ENCODE measurements at places on chromosomes 1 and 21.

GRCh38 chr1:26164036-26164860, 4.5 kb downstream of the C1orf232 start:
- DNase-seq: peak; percentile 52

GRCh38 chr1:212457740-212458338, 25.1 kb downstream of the NENF start:
- no peak for DNase-seq

DNA sequence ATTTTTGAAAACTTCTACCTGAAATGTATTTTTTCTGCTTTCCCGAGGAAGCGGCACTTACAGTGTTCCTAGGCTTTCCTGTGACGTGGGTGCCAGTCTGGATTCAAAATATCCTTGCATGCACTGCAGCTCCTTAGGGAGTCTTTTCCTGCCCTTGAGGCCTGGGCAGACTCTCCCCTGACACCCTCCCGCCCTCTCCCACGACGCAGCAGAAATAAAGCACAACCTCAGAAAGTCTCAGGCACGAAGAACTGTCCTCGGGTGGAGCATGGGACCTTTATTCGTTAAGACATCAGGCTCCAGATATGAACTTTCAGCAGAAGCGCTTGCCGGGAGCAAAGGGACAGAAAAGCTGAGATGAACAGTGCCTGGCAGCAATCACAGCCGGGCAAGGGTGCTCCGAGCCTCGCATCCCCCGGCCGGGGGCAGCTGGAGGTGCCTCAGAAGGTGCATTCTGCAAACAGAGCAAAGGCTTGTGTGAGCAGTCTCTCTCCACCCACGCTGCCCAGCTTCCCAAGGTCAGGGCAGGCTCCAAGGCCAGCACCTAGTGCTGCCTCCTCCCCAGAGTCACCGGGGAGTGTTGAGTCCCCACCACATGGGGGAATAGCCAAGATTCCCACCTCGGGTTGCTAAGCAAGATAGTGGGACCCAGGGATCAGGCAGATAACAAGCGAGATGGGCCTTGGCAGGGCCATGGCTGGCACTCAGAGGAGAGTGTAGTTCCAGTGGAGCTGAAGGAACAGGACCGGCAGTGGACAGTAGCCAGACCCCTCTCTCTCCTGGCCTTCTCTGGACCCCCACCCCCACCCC, 3.2 kb downstream of the TFF3 start:
- DNase-seq: no peak

DNA sequence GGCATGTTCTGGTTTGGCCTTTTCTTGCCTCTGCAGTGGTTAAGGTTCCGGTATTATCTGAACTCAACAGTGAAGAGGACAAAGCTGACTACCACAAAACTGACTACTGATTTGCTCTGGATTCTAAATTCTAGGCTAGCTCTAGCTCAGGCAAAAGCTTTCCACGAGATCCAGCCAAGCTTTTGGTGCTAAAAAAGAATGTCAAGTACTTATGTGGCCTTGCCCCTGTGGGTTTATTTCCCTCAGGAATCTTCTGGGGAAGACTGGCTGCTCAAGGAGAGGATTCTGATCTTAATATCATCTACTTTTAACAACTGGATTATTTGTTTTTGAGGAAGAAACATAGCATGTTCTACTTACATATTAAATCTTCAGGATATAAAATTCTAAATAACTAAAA, 26.1 kb upstream of the MTMR11 start:
- DNase-seq: no peak

DNA sequence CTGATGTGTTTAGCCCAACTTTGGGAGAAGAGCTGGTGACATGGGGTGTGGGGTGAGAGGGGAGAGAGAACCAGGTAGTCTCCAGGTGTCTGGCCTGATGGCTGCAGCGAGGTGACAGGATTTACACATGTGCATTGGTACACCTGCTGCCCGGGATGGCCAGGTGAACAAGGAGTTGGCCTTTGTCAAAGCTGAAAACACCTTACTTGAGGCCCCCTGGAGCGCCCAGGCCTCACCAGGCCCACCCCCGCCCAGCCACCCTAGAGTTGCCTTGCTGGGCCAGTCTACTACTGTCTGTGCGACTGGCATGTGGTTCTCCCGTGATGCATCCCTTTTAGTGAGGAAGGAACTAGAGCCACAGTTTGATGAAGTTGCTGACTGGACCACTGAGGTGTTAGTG, 90.5 kb downstream of the ADARB1 start:
- DNase-seq: no peak

DNA sequence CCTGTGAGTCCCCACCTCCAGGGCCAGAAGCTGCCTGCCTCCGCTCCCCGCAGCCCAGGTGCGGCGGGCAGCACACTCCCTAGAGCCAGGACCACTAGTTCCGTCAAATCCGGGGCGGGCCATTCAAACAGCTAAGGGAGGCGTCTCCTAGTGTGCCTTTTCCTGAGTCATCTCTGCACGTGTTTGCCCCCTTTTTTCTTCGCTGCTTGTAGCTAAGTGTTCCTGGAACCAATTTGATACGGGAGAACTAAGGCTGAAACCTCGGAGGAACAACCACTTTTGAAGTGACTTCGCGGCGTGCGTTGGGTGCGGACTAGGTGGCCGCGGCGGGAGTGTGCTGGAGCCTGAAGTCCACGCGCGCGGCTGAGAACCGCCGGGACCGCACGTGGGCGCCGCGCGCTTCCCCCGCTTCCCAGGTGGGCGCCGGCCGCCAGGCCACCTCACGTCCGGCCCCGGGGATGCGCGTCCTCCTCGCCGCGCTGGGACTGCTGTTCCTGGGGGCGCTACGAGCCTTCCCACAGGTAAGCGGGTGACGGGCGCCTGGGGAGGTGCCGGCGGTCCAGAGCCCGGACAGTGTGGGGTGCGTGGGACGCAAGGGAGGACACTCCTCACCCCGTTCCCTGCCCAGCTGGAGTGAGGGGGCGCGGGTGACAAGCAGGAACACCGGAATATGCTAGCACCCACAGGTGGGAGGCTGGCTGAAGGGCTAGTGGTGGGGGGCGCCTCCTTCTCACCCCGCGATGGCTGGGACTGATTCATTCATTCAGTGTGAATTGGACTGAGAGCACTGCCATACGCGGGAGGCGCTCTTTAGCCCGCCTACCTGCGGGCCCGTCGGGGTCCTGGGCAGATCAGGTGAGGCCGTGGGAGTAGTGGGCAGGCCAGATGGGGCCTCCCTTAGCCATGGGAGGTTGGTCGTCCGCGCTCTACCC, at the start of gene TNFRSF8:
Gene TNFRSF8 (plus strand): TSS at position 163 of the 932 bp plus-strand sequence. CDS start 296 bp downstream, at position 459.
- peak; percentile 30 for DNase-seq

DNA sequence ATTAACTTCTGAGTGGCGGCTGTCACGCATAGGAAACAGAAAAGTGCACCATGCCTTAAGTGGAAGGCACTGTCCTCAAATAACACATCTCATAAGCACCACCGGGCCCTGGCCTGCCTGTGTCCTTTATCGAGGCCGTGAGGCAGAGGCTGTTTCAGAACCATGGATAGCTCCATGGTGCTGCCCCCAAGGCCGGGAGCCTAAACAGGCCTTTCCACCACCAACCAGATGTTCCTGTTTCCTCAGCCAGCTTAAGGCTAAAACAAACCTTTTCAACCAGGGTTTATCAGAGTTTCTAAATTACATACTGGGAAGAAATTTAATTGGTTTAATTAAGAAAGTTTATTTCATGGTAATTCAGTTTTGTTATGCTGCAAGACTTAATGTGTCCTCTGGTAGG, 114.4 kb downstream of the DMRTA2 start:
- DNase-seq: no peak

- DNase-seq: peak; percentile 14
Measured at GRCh38 chr1:16012590-16013219, 5.1 kb downstream of the HSPB7 start.

DNA sequence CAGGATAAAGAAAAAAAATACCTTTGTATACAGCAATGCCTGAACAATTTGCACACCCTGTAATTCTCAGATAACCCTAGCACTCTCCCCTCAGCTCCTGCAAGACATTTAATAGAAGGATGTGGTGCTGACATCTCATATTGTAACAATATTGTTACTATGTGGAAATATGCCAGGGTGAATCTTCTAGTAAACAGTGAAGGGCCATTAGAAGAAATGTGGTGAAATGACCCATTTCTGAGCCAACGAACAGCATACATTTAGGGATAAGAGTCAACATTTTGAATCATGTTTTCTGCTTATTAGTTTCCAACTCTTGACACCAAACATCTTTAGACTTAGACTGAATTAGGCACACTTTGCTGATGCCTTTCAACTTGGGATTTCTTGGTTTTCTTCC, 188.2 kb downstream of the KAZN start:
- DNase-seq: no peak

DNA sequence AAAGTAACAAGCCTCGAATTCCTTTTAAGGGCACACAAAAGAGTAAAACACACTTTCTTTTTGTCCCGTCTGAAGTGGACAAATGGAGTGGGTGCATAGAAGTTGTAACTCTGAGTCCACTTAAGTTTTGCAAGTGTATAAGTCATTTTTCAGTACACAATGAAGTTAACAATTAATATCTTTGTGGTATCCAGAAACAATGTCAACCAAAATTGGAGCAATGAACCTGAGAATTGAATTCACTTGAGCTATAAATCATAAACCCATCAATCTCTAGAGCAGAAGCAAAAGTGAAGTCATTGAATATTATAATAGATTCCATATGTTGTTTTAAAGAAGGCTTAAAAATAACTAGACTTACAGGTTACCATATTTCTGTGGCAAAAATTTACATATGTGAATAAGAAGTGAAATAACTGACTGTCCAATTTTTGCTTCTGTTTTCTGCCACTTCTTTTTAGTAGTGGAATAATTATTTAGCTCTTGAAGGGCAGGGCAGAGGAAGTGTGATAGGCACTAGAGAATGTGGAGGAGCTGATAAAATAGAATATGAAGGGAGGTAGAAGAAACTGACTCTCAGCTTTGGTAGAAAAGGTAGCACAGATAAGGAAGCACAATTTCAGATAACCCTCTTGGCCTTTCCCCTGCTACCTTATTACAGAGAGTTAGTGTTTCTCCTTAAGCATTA, 73.9 kb upstream of the RGL1 start:
- DNase-seq: no peak

DNA sequence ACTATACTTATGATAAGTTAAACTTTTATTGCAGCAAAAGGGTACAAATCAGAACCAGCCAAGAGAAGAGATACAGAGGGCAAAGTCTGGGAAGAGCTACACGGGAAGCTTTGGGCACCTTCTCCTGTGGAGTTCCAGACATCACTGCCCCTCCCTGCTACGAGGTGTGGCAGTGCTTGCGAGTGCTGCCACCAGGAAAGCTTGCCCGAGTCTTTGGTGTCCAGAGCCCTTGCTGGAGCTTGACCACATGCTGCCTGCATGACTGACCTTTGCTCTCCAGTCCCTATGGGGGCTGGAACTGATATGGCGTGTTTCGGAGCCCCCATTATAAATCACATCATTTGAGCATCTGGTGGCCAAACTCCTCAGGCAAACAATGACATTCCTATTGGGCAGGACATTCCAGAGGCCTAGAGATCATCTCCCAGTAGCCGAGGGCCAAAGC, 23.4 kb downstream of the PLEKHO1 start:
- DNase-seq: no peak

- DNase-seq: no peak
Measured at GRCh38 chr1:94679332-94680038, 137.9 kb upstream of the F3 start.

GRCh38 chr21:42731264-42732032, 78.0 kb downstream of the PDE9A start:
- no peak for DNase-seq

- DNase-seq: no peak
Measured at GRCh38 chr1:21342961-21343838, 52.9 kb upstream of the ECE1 start.

DNA sequence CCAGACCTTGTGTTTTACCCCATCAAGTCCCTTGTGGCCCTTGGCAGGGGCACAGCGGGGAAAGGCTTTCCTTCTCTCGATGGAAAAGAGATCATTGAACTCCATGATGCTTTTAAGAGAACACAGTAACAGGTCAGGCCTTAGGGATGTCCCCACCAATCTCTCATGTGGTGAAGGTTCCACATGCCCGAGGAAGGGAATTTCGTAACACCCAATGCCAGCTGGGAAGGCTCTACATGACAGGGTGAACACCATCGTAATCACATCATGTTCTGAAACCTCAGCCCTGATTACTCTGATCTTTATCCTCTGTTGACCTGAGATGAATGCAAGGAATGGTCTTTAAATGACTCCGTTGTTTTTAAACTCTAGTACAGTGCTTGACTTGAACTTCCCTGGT, 105.5 kb upstream of the SPAG17 start:
- no peak for DNase-seq

- DNase-seq: no peak
Measured at GRCh38 chr1:41323243-41323642, 38.0 kb upstream of the FOXO6 start.

DNA sequence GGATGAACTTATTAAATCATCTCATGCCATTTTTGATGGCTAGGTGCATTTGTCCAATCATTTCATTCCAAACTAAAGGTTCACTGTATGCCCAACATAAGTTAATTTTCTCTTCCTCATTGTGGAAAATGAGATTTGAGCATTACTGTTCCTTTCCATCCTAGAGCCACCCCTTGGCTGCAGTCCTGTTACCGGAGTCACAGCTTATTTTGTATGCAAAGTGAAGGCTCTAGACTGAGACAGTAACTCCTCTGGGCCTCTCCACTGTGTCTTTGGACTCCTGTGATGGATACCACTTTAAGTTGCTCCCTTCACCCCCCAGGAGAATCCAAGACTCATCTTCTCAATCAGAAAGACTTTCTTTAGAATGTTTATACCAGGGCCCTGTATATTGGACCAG, 59.7 kb downstream of the FGGY start:
- DNase-seq: no peak

DNA sequence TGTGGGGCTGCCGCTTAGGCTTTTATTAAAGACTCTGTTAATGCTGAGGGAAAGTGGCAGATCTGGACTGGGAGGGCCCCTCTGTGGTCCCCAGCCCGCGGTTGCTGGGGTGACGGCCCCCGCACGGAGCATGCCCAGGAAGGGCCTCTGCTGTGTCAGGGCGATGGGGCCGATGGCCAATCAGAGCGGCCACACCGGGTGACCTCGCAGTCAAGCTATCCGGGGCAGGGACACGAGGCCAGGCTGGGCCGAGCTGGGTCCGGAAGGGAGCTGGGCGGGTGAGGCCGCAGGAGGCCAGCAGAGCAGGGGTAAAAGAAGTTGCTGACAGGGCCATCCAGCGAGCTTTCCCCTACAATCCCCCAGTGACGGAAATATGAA, 145.1 kb downstream of the CASZ1 start:
- DNase-seq: no peak

GRCh38 chr1:167328816-167329483, 108.3 kb downstream of the POU2F1 start:
- DNase-seq: no peak

- DNase-seq: no peak
Measured at GRCh38 chr1:58231204-58231603, 315.3 kb downstream of the OMA1 start.

- DNase-seq: peak; percentile 34
Measured at GRCh38 chr1:10867138-10867721, 70.8 kb upstream of the CASZ1 start.

All from stimulated activated CD4-positive, alpha-beta T cell treated with anti-CD3 and anti-CD28 coated beads, Interleukin-15, amount 100 ng/mL, for 1 hour (primary cell).